ENCODE measurements at places on chromosomes 7 and 10. TPM values are rescaled to one million over a fixed set of nuclear protein-coding genes. Genes with fewer than 3 reads are reported as not detected.
A peak's percentile ranks its signal among the peaks of the same experiment; 100 is the strongest.

NANOS1 gene
- 4.7 TPM for total RNA-seq

FGFBP3 gene
- not detected for total RNA-seq

GRCh38 chr10:74842301-74842954 is 16.0 kb downstream of the KAT6B start:
- DNase-seq, result no peak

DNA sequence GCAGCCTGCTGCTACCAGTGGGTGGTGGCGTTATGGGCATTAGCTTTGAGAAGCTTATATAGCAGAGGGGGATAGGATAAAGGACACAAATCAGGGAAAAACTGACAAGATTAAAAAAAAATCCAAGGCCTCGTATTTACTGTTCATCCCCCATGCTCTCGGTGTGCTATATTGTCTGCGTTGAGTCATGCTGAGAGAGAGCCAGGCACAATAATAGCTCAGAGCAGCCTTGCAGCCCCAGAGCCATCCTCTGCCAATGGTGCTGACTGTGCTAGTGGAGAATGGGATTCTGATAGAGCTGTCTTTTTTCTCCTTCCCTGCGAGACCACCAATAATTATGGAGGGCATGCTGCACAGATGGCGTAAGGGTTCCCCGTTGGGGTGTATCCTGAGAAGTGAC is 51.7 kb upstream of the FZD1 start:
- DNase-seq, result no peak

- peak; percentile 52 for DNase-seq
Measured at GRCh38 chr7:11130012-11130411, 156.3 kb downstream of the PHF14 start.

DNA sequence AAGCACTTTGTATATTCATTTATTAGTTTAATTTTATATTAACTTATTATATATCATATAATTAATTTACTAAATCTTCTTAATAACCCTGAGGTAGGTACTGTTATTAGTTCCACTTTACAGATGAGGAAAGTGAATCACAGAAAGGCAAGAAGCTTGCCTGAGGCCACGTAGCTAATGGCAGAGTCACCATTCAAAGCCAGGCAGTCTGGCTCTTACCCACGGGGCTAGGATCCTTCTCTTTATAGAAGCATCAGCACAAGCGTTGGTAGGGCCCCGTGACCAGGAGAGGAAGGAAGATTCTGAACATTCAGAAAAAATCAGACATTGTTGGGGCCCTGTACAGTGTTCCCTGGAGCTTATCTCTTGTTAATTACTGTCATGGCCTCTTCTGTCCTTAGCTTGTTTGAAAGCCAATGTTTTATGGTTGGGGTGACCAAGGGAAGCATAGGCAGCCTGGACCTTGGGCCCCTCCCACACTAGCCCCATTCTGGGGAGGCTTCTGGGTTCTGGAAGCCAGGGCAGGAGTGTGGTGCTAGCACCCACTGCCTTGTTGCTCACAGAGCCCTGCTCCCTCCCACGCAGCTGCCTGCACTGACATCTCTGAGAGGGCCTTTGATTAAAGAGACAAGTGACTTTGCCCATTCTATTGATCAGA is 31.1 kb upstream of the SLF2 start:
- DNase-seq, result no peak

Data from Daoy (cell line).